Endodermal cell (in vitro differentiated cells): ENCODE measurements at places on chromosomes 13 and 19. TPM values are rescaled to one million over a fixed set of nuclear protein-coding genes. Genes with fewer than 3 reads are reported as not detected.

The LGALS13 gene
- not detected in 2 replicates for total RNA-seq

The ZNF83 gene
- 58.6 to 88.7 TPM (median 87.4 TPM) in 3 replicates for total RNA-seq

The C13orf42 gene
- total RNA-seq = 25.0 and 27.7 TPM in 2 replicates

The SEMA6B gene
- total RNA-seq = 48.6 to 74.0 TPM (median 67.8 TPM) in 3 replicates

The PLK5 gene
- not detected in 3 replicates for total RNA-seq

The ALDH16A1 gene
- total RNA-seq = 57.1 and 58.2 TPM in 2 replicates
